ENCODE measurements at places on chromosomes 2 and 18.

GRCh38 chr2:133667085-133667484 lies 98.8 kb upstream of the NCKAP5 start:
- DNase-seq = no peak

GRCh38 chr2:207241198-207241597 lies 75.5 kb upstream of the KLF7 start:
- DNase-seq = no peak

GRCh38 chr2:168194784-168195522 lies 52.4 kb downstream of the STK39 start:
- no peak for DNase-seq

DNA sequence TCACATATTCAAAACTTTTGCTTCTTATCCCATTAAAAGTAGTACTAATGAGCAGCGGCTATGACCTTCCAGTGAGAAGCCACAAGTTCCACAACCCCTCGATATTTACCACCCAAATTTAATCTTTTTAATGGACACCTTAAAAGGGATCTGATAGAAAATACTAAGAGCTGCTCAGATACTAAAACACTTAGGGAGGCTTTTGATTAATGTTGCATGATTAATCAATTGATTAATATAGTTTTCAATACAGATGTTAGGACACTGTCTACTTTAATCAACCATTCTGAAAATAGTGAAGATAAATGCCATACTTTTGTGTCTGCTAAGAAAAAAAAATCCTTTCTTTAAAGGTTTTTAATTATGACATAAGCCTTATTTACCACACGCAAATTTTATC lies 1312.8 kb upstream of the ACVR2A start:
- no peak for DNase-seq

DNA sequence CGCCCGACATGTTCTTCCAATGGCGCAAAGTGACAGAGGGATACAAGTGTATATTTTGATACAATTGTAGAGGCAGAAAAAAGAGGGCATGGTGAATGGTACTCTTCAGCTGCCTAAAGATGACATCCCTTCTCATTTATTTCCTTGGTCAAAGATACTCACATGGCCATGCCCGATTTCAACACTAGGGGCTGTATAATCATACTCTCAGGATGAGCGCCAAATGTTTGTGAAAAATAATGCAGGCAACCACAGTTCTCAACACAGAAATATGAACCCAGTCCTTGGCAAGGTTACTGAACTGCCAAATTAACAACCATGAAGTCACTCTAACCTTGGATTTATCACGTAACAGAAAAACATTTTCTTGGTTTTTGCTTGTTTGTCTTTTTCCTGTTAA lies 204.4 kb downstream of the CCDC102B start:
- no peak for DNase-seq

Measured in activated T-cell treated with anti-CD3 and anti-CD28 coated beads for 4 hours (primary cell).